ENCODE measurements at places on chromosomes 6 and 20. TPM values are rescaled to one million over a fixed set of nuclear protein-coding genes. Genes with fewer than 3 reads are reported as not detected.

- no peak for DNase-seq
Observed at GRCh38 chr6:118203545-118203944, 296.5 kb downstream of the SLC35F1 start.

NFATC2 gene
- 36.5 TPM for total RNA-seq

GRCh38 chr6:97151601-97152000 is 131.4 kb downstream of the MMS22L start:
- DNase-seq = no peak

VARS1 gene
- 141 TPM for total RNA-seq

TP53TG5 gene
- 0.24 TPM for total RNA-seq
